ENCODE measurements at places on chromosomes 1 and 21.

- peak; percentile 70 for DNase-seq
These were observed 15.5 kb upstream of the CITED4 start for GRCh38 chr1:40877698-40878097.

GRCh38 chr1:185156288-185156853 is 382 bp downstream of the TRMT1L start:
- DNase-seq = no peak

- no peak for DNase-seq
These were observed 367.1 kb upstream of the ADGRL4 start for GRCh38 chr1:79373481-79374125.

- no peak for DNase-seq
These were observed 104.9 kb upstream of the EDEM3 start for GRCh38 chr1:184859381-184860105.

- no peak for DNase-seq
These were observed 99.4 kb downstream of the CRYAA start for GRCh38 chr21:43268086-43268803.

- DNase-seq = no peak
These were observed 160.3 kb downstream of the CACNA1E start for GRCh38 chr1:181643631-181644030.

DNA sequence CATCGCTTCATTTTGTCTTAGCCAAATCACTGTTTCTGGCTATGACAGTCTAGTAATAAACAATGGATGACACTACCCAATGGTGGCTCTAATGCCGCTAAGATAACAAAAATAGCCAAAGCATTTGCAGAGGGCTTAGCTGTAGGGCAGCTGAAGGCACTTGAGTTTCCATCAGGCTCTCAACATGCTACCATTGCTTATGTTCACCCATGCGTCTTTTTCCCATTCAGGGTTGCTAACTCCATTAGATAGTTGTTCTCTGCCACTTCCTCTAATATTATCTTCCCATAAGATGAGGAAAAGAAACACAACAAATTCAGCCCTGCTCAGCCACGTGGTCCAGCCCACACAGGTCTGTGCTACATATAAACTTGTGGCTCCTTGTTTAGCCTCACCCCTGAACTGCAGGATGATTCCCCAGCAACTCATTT is 159.6 kb downstream of the TOMM20 start:
- no peak for DNase-seq

GRCh38 chr1:94773931-94774422 is 46.2 kb upstream of the SLC44A3 start:
- no peak for DNase-seq

GRCh38 chr1:9069326-9070100 is at the start of gene SLC2A5:
Gene SLC2A5 (minus strand): TSS chr1:9069635. CDS start chr1:9069536, 99 bp downstream.
- no peak for DNase-seq
